ENCODE measurements at places on chromosomes 7 and 10. TPM values are rescaled to one million over a fixed set of nuclear protein-coding genes. Genes with fewer than 3 reads are reported as not detected.

The LDB1 gene
- total RNA-seq, result 77.1 TPM

The SERPINE1 gene
- total RNA-seq, result 237 TPM

The TEX47 gene
- not detected for total RNA-seq

The OR2A5 gene
- not detected for total RNA-seq

The SLC39A12 gene
- total RNA-seq, result not detected

The CYP2C18 gene
- not detected for total RNA-seq

The H2BK1 gene
- not detected for total RNA-seq

The FAM171A1 gene
- total RNA-seq, result 25.2 TPM

The NXPH1 gene
- total RNA-seq, result not detected
